ENCODE measurements at places on chromosomes 12 and 14.

DNA sequence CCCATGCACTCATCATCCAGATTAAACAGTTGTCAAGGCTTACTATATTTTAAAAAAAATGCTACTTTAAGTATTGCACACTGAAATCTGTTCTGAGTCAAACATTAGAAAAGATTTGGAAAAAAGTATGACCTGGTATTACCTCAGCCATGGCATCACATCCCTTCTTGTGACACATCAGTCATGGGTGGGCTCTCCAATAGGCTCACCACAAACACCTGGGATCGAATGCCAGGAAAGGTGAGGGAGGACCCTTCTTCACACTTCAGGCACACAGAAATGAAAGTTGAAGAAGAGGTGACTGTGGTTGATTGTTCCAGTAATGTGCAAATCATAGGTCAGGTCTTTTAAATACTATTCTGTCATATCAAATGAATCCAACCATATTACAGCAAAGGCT, 36.6 kb upstream of the GZMB start:
- no peak for DNase-seq

GRCh38 chr12:114320968-114321367, 85.0 kb downstream of the TBX5 start:
- DNase-seq, result no peak

- DNase-seq, result no peak
Observed at GRCh38 chr14:84655014-84655413, 874.9 kb upstream of the FLRT2 start.

- no peak for DNase-seq
Observed at GRCh38 chr14:87133073-87133801, 859.7 kb downstream of the GALC start.

GRCh38 chr14:24085215-24085614, 8.9 kb upstream of the PCK2 start:
- DNase-seq, result no peak

GRCh38 chr12:19893514-19893913, 454.2 kb downstream of the AEBP2 start:
- DNase-seq, result no peak

- no peak for DNase-seq
Observed at GRCh38 chr14:94465042-94465441, 11.0 kb downstream of the SERPINA9 start.

- DNase-seq, result no peak
Observed at GRCh38 chr12:99004799-99005466, 359.8 kb downstream of the APAF1 start.

GRCh38 chr14:93085911-93086310, 29.8 kb downstream of the ITPK1 start:
- no peak for DNase-seq

- no peak for DNase-seq
Observed at GRCh38 chr14:72634691-72635616, 258.9 kb downstream of the DPF3 start.

- DNase-seq, result no peak
Observed at GRCh38 chr14:85205875-85206274, 324.1 kb upstream of the FLRT2 start.

DNA sequence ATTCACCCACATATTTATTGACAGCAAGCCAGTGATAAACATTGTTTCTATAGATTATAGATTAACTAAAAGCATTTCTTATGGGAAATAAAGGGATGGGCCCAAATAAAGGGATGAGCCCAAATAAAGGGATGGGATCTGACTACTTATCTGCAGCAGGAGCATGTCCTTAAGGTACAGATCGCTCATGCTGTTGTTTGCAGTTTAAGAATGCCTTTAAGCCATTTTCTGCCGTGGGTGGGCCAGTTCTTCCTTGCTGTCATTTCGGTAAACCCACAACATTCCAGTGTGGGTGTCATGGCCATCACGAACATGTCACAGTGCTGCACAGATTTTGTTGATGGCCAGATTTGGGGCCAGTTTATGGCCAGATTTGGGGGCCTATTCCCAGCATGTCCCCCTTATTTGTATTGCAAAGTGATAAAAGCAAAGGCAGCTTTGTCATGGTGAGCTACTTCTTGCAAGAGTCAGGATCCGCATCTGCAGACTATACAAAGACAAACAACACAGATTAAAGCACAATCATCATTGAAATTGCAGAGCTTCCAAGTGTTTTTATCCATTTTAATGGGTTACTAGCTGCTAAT, 700.7 kb downstream of the LRFN5 start:
- no peak for DNase-seq

- DNase-seq, result no peak
Observed at GRCh38 chr12:91239481-91239880, 56.9 kb upstream of the DCN start.

- no peak for DNase-seq
Observed at GRCh38 chr14:80754696-80755095, 186.8 kb downstream of the CEP128 start.

GRCh38 chr12:111868676-111869588, 26.9 kb downstream of the MAPKAPK5 start:
- no peak for DNase-seq

- DNase-seq, result no peak
Observed at GRCh38 chr12:129296671-129297070, 443.4 kb downstream of the GLT1D1 start.

GRCh38 chr12:93387780-93388179, 10.1 kb downstream of the NUDT4 start:
- DNase-seq, result no peak

DNA sequence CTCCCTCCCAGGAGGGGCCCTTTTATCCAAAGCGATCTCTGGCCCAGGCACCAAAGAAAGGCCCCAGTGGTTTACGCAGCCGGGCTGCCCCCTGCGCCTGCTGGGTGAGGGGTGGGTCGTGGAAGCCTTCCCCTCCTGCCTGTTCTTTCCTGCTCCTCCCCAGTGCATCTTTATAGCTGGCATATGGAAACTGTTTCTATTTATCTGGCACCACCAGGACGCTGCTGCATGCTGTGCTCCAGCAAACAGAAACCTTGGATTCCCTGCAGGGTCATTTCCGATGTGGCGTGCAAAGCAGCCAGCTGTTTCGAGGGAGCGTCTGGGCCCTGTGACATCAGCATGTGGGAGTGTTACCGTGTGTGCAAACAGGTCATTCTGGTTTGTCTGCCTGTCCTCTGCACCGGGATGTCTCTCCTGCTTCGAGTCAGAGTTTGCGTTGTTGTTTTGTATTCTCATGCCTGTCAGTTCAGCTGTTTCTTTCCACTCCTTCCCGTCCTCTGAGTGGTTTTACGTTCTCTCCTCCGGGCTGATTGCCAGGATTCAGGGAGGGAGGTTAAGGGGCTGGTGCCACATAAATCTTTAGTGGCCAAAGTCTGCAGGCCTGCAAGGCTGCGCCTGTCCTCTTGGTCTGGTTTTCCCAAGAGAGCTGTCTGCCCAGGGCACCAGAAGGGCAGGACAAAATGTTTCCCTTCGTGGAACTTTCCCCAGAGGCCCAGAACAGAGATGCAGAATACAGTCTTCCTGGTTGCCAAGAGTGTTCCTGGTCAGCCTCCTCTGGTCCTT, 24.6 kb downstream of the TPCN1 start:
- no peak for DNase-seq
